ENCODE measurements at places on chromosomes 3 and 15.

DNA sequence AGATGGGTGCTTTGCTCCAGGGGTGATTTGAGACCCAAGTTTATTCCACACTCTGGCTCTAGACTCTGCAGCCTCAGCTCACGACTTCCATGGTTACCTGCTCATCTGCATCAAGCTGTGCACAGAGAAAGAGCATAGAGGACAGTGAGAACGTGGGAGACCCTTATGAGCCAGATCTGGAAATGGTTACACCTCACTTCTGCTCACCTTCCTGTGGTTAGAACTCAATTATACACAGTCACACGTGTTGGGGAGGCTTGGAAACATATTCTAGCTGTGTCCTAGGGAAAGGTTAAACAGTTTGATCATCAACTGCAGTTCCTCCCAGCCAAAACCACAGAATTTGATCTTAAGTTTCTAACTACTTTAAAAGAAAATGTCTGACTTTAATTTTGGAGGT lies 1.8 kb downstream of the FETUB start:
- no peak for DNase-seq

DNA sequence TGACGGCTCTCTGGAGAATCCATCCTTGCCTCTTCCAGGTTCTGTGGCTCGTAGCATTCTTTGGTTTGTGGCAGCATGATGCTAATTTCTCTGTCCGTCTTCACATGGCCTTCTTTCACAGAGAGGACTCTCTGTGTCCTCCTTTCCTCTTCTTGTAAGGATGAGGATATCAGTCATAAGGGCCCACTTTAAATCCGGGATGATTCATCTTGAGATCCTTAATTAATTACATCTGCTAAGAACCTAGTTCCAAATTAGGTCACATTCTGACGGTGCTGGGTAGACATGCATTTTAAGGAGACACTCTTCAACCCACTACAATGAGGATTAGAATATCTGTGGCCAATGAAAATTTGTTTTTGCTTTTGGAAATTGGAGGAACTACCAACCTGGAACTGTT lies 15.7 kb upstream of the GXYLT2 start:
- DNase-seq = no peak

GRCh38 chr3:42905740-42906069 lies 237 bp upstream of the ZNF662 start:
- DNase-seq = no peak

DNA sequence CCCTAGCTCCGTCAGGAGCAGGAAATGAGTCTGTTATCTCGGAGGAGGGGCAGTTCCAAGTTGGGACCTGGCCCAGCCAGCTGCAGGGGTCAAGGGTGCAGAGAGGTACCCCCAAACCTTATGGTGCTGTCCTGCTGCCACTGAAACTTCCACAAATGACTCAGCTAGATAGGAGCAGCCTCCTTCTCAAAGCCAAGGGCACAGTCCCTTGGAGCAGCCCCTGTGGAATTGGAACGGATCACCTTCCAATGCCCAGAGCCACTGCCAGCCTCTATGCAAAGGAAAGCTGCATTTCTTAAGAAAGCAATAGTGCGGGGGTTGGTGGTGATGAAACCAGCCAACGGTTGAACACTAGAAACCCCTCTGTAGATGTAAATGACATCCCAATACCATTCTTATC lies 19.6 kb upstream of the LRRK1 start:
- DNase-seq = no peak

- peak; percentile 21 for DNase-seq
These were observed 121.0 kb downstream of the SSR3 start for GRCh38 chr3:156433910-156434309.

DNA sequence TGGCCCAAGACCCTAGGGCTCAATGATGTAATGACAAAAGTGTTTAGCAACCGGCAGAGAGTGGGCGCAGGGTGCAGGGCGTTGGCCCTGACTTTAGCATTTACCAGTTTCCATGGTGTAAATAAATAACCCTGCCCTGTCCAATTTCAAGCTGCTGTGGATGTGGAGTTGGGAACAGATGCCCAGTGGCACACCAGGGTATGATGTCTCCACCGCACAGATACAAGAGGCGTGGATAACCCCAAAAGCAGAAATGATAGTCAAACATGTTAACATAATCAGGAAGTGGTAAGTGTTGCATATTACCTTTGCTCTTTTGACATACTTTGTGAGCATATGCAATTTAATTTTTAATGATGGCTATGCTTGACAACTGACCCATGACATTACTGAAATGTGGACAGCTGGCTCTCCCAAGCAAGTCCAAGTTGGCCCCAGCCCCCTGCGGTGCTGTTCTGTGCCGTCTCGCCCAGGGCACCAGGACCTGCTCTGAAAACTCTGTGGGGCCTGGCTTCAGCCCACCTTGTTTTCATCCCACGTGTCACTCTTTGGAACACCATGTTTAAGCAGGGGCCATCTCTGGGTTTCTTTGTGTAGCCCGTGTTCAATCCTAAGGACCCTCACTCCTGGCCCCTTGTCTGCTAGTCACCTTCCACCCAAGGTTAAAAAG lies 10.8 kb upstream of the ANPEP start:
- no peak for DNase-seq

GRCh38 chr3:183912895-183913579 lies 28.4 kb upstream of the PARL start:
- no peak for DNase-seq

DNA sequence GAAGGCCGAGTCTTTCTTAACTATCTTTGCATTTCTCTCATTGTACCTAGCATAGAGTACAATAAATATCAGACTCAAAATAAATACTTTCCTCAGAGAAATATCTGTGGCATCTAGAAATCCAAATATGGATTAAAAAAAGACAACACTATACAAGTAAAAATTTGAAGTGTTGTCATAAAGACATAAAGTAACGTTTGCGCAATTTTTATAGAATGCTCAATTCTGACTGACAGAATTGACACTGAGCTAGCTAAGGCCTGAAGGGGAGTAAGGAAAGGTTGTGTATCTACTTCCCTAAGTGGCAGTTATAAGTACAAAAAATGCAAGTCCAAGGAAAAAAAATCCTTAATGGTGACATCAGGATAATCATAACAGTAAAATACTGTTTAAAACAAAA lies 1.1 kb downstream of the SEC11A start:
- DNase-seq = no peak

GRCh38 chr15:27119695-27120266 lies 148.8 kb downstream of the GABRG3 start:
- DNase-seq = no peak

GRCh38 chr3:150145659-150146058 lies 175.0 kb upstream of the PFN2 start:
- no peak for DNase-seq

DNA sequence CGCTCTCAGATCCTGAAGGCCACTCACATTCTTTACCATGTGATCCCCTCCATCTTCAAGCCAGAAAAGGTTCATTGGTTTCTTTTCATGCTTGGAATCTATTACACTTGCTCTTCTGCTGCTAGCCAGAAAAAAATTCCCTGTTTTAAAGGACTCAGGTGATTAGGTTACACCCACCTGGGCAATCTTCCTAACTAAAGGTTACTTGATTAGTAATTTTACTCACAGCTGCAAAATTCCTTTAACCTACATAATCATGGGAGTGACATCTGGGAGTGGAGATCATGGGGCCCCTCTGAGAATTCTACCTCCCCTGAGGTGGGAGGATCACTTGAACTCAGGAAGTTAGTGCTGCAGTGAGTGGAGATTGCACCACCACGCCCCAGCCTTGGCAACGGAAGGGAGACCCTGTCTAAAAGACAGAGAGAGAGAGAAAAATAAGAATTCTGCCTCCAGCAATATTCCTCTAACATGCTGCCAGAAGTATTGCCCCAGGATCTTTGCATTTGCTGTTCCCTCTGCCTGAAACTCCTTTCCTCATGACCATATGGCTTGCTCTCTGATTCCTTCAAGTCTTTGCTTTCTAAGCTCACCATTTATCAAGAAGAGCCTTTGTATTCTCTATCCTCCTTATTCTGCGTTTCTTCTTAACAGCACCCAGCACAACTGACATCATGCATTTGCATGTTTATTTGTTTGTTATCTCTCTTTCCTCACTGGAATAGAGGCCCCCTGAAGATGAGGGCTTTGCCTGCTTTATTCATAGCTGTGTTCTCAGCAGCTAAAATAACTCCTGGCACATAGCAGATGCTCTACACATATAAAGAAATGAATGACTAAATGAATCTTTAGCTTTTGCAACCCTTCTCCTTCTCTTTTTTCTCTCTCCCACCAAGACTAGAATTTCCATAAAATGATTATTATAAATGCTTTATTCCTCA lies 68.2 kb downstream of the EDEM1 start:
- no peak for DNase-seq

- DNase-seq = no peak
These were observed 371.2 kb upstream of the ROBO2 start for GRCh38 chr3:76668653-76669052.

- no peak for DNase-seq
These were observed 20.3 kb downstream of the NMNAT3 start for GRCh38 chr3:139657434-139657833.

- no peak for DNase-seq
These were observed 9.5 kb upstream of the MCF2L2 start for GRCh38 chr3:183437666-183438564.

GRCh38 chr3:173396191-173397041 lies 1.1 kb upstream of the NLGN1 start:
- DNase-seq = no peak

GRCh38 chr3:138381413-138381901 lies 33.1 kb downstream of the MRAS start:
- DNase-seq = no peak

DNA sequence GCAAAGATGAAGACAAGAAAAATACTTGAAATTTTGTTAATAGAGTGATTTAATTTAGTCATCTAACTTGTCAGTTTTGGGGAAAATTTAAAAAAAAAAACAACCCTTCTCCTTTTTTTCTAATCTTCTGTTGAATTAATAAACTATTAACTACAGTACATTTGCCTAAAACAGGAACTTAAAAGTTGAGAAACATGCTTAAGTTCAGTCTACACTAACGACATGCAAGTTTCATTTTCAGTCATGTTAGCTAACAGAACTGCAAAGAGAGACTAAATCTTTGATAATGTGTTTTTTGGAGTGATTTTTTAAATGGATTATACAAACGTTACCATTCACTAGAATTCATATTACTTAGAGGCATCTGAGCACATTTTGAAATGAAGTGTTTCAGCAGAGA lies 71.9 kb upstream of the MBNL1 start:
- DNase-seq = no peak

DNA sequence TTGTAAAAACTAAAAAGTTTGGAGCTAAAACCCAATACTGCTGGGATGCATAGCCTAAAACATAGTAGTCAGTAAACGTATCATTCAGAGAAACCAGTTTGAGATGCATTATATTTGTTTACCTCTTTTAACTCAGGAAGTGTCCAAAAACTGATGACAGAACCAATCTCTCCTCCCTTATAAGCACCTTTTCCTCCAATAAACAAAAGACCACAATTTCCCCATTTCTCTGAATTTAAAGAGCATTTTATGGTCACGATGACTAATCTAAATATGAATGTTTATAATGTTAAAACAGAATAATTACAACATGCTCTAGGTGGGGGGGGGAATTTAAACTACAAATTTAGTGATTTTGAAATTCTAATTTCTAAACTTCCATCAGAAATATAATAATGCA lies 58.5 kb downstream of the CEP63 start:
- no peak for DNase-seq

- no peak for DNase-seq
These were observed 1122.2 kb downstream of the TBL1XR1 start for GRCh38 chr3:176075046-176075445.

- no peak for DNase-seq
These were observed 39.0 kb upstream of the UBE3A start for GRCh38 chr15:25477816-25478215.

DNA sequence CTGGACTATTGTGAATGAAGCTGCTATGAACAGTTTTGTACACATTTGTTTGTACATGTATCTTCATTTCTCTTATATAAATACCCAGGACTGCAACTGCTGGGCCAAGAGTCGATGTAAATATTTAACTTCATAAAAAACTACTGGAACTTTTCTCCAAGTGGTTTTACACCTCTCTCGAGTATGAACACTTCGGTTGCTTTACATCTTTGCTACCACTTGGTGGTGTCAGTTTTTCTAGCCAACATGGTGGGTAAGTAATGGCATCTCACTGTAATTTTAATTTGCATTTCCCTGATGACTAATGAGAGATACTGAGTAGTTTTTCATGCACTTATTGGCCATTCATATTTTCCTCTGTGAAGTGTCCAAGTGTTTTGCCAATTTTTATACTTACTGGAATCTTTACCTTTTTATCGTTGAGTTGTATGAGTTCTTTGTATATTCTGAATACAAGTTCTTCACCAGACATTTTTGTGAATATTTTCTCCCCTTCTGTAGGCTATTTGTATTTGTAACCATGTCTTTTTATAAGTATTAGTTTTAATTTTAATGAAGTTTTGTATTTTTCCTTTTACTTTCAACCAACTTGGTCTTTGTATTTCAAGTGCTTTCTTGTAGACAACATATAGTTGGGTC lies 44.4 kb downstream of the PCOLCE2 start:
- no peak for DNase-seq

DNA sequence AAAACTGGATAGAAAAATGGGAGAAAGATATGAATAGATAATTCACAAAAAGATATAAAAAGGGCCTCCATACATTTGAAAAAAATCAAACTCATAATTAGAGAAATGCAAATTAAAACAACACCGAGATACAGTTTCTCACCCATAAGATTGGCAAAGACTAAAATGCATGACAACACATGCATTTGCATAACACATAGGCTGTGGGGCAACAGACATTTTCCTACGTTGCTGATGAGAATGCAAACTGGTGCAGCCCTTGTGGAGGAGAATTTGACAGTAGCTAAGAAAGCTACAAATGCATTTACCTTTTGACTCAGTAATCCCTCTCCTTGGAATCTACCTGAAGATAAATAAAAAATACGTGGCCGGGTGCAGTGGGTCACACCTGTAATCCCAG lies 11.4 kb upstream of the CAND2 start:
- no peak for DNase-seq

- DNase-seq = no peak
These were observed 54.4 kb upstream of the PPP2R3A start for GRCh38 chr3:135911110-135911509.

DNA sequence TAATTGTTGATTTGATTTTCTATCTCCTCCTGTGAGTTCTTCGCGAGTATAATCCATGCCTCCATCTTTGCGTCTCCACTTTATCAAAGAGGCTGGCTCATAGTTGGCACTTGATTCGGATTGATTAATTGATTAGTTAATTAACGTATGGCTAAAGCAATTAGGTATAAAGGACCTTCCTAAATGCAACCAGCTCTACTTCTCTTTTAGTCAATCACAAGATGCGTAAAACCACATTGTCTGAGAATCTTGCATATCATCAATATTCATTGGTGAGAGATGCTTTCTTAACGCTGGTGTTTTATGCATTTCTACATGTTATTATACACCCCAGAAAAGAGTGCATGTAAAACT lies 56.4 kb upstream of the NR2F2 start:
- no peak for DNase-seq
